GM10248 (cell line): ENCODE measurements at places on chromosomes 7 and 10.

DNA sequence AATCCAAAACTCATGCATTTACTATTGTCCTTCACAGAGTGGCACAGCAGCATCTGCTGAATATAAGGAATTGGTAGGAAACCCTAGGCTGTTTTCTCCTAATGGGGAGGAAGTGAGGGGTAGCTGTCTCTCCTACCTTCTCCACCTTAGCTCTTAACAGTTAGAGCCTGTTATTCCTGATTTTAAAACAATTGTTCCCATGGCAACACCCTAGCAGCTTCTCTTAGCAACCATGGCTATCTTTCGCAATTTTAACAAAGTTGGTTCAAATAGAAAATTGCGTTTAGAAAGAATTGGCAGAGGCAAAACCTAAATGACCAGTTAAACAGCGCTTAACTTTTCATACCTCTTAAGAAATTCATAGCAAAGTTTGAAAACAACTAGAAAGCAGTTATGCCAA, 603.4 kb upstream of the AUTS2 start:
- no peak for DNase-seq

DNA sequence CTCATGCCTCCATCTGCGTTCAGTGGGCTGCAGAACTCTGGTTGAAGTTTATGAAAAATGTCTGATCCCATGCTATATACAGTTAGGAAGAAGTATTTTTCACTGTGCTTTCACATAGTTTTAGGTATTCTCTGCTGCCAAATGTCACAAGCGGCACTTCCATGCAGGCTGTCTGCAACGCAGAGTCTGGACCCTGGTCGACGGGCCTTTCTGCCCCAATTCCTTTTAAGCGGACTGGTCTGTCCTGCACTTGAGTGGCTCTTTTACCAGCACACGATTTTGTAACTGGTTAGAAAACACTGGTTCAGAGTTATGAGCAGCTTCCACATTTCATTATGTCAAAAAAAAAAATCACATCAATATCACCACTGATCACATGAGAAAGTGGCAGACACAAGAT, 143.0 kb downstream of the DIP2C start:
- no peak for DNase-seq

DNA sequence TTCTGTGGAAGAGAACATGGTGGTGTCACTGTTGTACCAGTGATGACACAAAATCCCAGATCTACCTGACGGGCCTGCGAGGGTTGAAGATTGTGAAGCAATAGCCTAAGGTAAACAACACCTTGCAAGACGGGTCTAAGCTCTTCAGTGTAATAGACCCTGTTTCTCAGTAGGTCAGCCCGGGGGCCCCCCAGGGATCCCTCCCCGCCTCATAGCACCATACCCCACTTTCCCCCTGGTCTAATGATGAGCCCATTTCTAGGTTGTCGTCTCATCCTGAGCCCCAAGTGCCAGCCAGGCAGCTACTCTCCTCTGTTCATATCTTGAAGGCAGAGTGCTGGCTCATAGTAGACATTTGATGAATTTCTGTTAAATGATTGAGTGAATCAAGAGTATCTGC, 2.6 kb upstream of the ACTR3C start:
- no peak for DNase-seq

- DNase-seq, result peak; percentile 19
Measured at GRCh38 chr10:53601260-53601875, 828.8 kb upstream of the MBL2 start.

DNA sequence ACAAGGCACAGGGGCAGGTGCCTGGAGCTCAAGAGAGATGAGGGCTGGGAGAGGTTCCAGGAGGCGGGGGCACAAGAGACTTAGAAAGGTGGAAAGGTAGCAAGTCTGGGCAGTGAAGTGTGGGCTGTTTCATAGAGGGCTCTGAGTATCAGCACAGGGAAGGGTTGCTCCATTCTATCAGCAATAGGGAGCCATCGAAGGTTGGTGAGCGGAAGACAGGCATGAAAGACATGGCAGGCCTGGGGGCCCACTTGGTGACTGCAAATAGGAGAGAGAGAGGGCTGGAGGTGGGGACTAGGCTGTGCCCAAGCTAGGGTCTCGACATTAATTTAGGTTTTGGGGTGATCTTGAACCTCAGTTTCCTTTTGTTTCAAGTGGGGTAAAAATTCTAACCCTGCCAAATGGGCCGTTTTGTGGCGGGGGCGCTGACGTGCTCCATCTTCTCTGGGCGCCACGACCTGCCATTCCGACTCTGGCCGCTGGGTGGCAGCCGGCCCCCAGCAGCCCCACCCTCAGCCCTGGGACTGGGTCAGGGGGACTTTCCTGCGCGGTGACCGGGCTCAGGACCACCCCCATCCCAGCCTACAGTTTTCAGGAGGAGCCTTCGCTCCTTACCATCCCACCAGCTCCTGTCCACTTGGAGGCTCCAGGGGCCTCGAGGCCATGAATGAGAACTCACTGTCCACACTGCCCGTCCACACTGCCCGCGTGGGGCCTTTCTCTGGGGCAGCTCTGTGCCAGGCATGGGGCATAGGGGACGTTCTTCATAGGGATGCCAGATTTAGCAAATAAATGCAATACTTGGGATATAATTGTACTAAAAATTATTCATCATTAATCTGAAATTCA, 37.2 kb upstream of the PCBD1 start:
- DNase-seq, result peak; percentile 83
